ENCODE measurements at places on chromosomes 3 and 15.

DNA sequence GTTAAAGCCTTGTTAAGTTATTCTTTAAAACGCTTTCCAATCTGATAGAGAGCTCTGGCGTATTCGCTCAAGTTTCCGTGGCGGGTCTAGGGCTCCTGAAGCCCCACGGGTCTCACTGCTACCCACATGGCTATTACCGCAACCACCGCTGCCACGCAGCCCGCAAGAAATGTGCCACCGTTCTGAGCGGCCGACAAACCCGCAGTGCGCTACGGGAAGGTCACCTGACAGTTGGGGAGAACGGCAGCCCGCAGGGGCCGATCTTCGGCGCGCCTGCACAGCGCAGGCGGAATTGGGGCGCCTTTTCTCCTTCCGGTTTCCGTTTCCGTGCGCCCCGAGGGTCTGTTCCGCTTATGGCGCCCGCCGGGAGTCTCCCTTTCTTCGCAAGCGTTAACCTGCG, 76.6 kb upstream of the SNRPN start:
- DNase-seq, result no peak

GRCh38 chr3:76900596-76900995, 139.3 kb upstream of the ROBO2 start:
- no peak for DNase-seq

GRCh38 chr3:138367326-138367850, 19.0 kb downstream of the MRAS start:
- DNase-seq, result no peak

GRCh38 chr3:42229942-42230688, 35.9 kb downstream of the CCK start:
- no peak for DNase-seq

- no peak for DNase-seq
Observed at GRCh38 chr3:164401923-164402322, 676.4 kb downstream of the SI start.

- DNase-seq, result no peak
Observed at GRCh38 chr3:110470310-110470709, 601.3 kb upstream of the NECTIN3 start.

- no peak for DNase-seq
Observed at GRCh38 chr3:45939341-45939771, 3.9 kb upstream of the CXCR6 start.

Measured in CD4-positive, alpha-beta T cell treated with Interleukin-21 for 1 hour (primary cell).